ENCODE measurements at places on chromosomes 7 and 10.

DNA sequence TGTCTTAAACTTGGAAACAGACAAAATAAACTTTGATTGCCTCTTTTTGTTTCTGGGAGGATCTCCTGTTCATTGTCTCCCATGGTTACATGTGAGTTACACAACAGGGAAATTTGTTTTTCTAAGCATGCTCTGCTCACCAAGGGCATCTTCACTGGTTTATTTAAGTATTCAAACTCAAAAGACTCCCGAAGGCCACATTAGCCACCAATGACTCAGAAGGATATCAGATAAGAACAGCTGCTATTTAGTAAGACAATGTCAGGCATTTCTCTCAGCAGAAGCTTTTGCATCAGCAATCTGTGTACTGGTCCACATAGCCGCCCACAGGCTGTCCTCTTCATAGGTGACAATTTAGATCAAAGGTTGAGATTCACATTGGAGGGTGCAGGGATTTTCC is 19.3 kb downstream of the OR6B1 start:
- peak; percentile 8 for DNase-seq

DNA sequence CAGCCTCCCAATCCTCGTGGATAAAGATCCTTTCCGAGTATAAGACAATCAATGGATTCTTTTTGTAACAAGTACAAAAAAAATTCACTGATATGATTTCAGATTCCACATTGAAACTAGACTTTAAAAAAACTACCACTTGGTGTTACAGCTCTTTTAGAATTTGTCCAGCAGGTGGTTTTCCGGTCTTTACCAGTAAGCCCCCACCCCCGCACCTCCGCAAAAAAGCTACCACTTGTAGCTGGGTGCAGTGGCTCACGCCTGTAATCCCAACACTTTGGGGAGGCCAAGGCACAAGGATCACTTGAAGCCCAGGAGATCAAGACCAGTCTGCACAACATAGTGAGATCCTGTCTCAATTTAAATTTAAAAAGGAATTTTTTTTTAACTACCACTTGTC is 19.8 kb downstream of the IGF2BP3 start:
- DNase-seq: no peak

DNA sequence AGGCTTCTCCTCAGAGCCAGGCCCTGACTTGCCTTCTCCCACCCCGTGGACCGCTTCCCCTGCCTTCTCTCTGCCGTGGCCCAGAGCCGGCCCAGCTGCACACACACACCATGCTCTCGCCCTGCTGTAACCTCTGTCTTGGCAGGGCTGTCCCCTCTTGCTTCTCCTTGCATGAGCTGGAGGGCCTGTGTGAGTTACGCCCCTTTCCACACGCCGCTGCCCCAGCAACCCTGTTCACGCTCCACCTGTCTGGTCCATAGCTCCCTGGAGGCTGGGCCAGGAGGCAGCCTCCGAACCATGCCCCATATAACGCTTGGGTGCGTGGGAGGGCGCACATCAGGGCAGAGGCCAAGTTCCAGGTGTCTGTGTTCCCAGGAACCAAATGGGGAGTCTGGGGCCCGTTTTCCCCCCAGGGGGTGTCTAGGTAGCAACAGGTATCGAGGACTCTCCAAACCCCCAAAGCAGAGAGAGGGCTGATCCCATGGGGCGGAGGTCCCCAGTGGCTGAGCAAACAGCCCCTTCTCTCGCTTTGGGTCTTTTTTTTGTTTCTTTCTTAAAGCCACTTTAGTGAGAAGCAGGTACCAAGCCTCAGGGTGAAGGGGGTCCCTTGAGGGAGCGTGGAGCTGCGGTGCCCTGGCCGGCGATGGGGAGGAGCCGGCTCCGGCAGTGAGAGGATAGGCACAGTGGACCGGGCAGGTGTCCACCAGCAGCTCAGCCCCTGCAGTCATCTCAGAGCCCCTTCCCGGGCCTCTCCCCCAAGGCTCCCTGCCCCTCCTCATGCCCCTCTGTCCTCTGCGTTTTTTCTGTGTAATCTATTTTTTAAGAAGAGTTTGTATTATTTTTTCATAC is 38.0 kb downstream of the LIMK1 start:
- DNase-seq: no peak

- DNase-seq: no peak
Observed at GRCh38 chr7:64990216-64990615, 620 bp downstream of the ZNF117 start.

DNA sequence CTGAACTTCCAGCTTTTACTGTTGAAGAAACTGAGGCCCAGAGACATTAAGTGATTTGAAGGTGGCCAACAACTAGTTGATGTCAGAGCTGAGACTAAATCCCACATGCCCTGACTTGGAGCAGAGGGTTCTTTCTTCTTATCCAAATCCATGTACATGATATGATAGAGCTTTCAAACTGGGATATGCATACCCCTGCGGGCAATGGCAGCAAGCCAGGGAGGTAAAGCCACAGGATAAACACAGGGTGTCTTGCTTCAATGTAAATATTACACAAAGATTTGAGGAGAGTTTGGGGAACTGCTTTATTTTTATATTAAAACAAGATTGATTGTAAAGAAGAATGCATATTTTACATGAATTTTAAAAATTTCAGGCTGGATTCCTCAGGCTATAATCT is 2.3 kb upstream of the LRRC72 start:
- no peak for DNase-seq

DNA sequence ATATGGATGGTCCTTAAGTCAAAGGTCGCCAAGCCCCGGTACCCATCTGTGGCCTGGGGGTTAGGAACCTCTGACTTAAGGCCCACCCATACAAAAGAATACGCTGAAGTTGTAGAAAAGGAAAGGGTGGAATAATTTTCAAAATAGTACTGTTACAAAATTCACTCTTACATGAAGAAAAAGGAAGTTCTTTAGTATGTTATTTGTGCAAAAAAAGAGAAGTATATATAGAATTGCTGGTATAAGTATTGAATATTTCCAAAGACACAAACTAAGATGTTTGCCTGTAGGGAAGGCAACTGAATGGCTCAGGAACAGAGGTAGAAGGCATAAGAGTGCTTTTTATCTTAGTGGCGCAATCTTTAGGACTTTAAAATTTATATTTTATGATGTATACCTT is 78.7 kb downstream of the PRLHR start:
- DNase-seq: no peak

DNA sequence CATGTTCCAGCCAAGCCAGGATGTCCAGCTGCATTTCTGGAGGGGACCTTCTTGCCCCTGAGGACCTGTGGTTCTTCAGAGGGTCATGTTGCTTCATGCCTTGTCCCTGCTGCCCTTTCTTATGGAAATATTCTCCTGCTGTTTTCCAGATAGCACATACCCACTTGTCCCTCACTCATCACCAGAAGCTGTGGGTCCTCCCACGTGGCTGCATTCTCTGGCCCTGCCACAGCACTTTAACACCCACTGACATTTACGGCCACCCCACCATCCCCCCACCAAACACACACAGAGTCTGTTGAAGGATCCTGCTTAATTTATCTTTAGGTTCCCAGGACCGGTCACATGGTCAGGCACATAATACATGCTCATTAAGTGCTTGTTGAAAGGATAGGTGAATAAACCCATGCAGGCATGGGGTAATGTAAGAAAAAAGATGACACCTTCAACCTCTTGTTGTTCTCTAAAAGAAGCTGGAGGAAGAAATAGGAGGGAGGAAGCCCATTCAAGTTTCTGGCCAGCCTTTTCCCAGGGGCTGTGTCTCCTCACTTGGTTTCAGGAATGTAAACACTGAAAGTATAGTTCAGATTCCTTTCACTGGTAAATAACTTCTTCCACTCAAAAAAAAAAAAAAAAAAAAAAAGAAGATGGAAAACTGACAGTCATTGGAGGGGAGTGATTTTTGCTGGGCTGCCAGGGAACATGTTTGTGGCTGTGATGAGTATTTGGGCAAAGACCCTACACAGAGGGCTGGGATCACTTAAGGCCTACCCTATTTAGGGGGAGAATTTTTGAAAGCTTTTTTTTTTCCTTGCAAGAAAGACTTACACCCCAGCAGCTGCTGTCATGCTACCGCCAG is 19.8 kb upstream of the BMPER start:
- no peak for DNase-seq

- no peak for DNase-seq
Observed at GRCh38 chr10:56912043-56912442, 551.0 kb upstream of the ZWINT start.

- DNase-seq: no peak
Observed at GRCh38 chr10:80271416-80271815, 18.0 kb downstream of the MAT1A start.

DNA sequence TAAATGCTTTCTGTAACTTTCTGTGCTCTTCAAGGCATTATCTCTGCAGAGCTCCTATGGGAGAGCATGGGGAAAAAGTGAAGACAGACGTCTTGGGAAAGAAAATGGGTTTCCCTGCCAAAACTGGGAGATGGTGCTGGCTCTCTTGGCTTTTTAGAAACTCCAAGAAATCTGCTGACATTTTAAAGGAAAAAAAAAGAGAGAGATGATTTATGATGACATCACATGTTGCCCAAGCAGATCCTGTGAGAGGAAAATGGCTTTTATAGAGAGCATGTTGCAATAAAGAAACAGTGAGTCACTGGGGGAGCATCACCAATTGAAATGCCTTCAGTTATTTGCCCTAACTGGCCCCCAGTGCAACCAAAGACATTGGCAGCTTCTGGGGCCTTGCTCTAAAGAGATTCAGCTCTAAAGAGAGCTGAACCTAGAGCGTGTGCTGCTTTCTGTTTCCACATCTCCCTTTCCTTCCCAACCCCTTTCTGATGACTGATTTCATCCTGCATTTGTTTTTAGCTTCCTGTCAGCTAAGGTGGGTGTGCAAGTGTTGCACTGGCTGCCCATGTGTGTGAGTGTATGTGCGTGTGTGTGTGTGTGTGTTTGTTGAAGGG is 37.7 kb downstream of the LRMDA start:
- no peak for DNase-seq

GRCh38 chr10:71938211-71938610 is 26.0 kb upstream of the CHST3 start:
- DNase-seq: no peak

DNA sequence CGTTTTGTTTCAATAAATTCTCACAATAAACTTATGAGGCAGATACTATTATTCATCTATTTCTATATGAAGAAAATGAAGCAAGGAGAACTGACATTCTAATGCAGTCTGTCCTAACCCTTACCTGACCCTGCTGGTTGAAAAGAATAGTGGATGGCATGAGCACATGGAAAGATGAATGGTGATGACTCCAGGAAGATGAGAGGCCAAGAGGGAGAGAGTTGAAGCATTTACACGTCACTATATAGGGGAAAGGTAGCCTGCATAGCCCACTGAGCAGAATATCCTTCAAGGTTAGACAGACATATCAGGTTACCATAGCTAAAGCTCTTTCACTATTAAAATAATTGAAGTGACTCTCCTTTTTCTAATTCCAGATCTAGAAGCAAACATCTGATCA is 163.9 kb upstream of the CDK1 start:
- DNase-seq: no peak

DNA sequence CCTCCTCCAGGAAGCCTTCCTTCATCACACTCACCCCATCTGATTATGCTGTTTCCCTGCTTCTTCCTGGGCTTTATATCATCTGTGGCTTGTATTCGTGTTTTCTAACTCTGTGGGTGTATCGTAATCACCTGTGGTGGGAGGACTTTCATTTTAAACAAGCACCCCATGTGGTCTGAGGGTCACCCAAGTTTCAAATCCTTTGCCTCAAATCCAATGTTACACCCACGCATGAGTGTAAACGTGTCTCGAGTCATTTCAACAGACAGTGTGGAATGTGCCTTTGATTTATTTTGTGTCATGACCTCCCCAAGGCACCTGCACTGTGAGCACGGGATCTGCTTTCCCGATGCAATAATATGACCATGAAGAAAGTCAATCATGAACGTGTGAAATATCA is 17.5 kb upstream of the LYZL2 start:
- DNase-seq: no peak

- no peak for DNase-seq
Observed at GRCh38 chr10:78782441-78782840, 286.3 kb upstream of the ZMIZ1 start.

Data from pons (tissue), 1 donor.